SJSA1 (cell line): ENCODE measurements at places on chromosomes 7 and 10.

DNA sequence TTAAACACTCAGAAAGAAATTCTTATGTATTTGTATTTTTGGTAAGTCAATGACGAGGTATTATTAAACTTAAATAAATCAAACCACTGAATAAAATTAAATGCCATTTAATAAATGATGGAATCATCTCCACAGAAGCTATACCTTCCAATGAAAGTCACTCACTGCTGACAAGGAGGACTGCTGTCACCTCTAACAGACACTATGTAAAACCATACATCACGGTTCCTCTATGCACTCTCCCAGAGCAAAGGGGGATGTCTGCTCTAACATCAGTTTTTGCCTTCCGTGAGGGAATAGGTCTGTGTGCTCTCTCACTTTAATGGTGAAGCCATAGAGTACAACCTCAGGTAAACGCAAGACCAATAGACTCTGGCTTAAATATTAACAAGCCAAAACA, 99.7 kb upstream of the DDC start:
- no peak for DNase-seq

DNA sequence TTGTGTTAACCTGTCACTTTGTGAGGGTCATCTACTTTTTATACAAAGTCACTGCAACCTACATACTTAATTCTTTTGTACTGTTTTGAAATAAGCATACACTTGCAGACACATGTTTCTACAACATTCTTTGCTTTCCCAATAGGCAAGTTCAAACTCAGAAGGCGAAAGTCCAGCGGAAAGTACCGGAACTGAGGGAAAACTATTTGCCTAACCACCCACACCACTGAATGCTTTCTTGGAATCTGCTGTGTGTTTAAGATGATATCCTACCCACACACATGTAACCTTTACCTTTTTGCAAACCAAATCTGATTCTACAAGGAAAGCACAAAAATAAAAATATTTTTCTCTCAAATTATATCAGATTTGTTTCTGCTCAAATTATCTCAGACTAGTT, 139.4 kb upstream of the AGR3 start:
- DNase-seq: no peak

DNA sequence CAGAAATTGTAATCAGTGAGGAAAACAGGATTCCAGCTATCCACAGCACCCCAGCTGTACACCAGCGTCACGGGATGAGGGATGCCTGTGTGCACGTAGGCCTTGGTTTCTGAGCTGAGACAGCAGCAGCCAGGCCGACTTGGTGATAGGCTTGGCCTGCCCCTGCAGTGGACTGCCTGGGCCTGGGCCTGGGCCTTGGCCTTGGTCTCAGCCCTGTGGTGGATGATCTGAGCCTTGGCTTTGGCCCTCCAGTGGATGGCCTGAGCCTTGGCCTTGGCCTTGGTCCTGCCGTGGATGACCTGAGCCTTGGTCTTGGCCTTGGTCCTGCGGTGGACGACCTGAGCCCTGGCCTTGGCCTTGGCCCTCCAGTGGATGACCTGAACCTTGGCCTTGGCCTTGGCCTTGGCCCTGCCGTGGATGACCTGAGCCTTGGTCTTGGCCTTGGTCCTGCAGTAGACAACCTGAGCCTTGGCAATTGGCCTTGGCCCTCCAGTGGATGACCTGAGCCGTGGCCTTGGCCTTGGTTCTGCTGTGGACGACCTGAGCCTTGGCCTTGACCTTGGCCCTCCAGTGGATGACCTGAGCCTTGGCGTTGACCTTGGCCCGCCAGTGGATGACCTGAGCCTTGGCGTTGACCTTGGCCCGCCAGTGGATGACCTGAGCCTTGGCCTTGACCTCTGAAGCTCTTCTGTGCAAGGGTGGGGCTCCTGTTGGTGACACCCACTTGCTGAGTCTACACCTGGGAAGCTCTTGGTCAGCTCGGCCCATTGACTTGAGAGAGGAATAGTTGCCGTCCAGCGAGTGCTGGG, 93.8 kb downstream of the CUX1 start:
- no peak for DNase-seq

DNA sequence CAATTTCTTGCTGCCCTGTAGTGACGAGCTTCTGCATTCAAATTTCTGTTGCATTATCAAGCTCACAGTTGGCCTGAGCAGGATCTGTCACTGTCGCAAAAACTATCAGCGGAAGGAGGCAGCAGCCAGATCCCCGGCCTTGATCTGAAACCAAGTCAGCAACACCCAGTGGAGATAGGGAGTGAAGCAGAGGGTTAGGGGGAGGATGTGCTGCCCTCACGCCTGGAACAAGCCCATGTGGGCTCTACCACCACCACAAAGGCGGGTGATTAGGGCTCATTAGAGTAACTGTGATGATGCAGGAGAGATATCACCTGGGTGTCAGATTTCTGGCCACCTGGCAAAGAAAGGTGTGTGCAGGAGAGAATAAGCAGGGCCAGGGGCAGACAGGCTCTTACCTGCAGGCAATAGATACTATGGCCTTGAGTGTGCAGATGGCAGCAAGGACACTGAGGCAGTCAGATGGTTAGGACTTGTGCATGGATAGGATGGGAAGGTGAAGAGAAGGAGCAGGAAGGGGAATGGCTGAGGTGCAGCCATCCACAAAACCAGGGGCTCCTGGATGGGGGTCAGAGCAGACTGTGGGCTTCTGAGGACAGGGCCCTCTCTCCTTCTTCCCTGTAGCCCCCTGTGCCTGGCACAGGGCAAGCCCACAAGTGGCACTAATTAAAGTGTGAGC, 417.3 kb downstream of the RPS24 start:
- DNase-seq: no peak

DNA sequence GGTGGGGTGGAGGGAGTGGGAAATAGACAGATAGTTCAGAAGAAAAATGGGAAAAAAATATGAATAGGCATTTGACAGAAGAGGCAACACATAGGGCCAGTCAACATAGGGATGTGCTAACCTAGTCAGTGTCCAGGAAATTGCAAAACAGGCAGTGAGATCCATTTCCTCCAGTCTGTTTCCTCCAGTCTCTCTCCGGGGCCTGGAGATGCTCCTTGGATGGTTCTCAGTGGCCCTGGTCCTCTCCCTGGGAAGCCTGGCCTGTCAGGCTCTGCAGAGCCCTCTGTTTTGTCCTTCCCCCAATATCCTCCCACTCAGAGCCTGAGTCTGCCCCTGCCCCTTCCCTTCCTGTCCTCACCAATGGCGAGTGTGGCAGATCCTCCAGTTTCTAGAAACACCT, 52.6 kb downstream of the SYPL1 start:
- no peak for DNase-seq

GRCh38 chr7:141884539-141885225, 31.5 kb upstream of the OR9A4 start:
- no peak for DNase-seq

GRCh38 chr10:22366771-22367170, 21.5 kb downstream of the SPAG6 start:
- DNase-seq: no peak

GRCh38 chr10:61272781-61273180, 180.4 kb downstream of the TMEM26 start:
- DNase-seq: no peak

DNA sequence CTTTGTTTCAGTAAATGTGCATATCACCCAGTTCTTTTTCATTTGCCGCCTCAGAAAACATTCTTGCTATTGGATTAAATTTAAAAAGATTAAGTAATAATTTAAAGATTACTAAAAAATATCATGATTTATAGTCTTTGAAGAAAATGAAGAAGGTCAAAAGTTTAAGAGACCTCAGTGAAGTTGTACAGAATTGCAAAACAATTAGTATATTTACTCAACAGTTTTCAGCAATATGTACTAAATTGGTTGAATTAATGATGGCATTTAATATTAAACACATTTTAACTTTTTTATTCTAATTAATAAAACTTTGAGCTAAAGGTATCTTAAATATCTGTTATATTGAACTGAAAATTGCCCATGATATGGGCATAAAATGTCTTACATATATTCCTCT, 49.9 kb upstream of the KLF6 start:
- no peak for DNase-seq

DNA sequence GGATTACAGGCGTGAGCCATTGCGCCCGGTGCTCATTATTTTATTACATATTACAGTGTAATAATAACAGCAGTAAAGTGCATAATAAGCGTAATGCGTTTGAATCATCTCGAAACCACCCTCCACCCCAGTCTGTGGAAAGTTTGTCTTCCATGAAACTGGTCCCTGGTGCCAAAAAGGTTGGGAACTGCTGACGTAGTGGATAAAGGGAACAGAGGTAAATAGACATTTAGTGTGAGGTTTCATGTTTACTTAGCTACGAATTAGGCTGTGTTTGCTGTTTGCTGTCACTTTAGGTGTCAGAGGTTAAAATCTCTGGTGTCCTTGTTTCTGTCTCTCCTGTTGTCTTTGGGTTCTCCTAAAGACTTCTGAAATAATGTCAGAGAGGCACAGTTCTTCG, 60.3 kb upstream of the SLC39A12 start:
- no peak for DNase-seq

- DNase-seq: no peak
Observed at GRCh38 chr7:45601816-45602540, 27.8 kb downstream of the ADCY1 start.

GRCh38 chr7:84161398-84161797, 33.2 kb downstream of the SEMA3A start:
- no peak for DNase-seq

DNA sequence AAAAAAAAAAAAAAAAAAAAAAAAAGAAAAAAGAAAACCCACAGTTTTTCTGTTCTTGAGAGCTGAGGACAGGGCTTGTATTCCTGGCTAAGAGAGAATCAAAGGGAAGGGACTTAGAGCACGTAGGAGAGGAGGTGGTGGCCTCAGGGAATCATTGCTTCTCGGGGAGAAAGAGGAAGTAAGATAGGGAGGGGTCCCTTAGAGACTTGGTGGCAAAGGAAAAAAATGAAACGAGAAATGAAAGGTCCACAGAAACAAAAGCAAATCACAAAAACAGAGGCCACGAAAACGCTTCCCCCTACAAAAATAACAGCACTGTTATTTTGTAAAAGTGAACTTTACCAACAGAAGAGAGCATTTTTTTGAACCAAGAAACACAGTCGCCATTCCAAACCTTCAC, 323.1 kb upstream of the GALNT17 start:
- no peak for DNase-seq

- DNase-seq: no peak
Observed at GRCh38 chr10:67785098-67785497, 52.9 kb downstream of the DNAJC12 start.

DNA sequence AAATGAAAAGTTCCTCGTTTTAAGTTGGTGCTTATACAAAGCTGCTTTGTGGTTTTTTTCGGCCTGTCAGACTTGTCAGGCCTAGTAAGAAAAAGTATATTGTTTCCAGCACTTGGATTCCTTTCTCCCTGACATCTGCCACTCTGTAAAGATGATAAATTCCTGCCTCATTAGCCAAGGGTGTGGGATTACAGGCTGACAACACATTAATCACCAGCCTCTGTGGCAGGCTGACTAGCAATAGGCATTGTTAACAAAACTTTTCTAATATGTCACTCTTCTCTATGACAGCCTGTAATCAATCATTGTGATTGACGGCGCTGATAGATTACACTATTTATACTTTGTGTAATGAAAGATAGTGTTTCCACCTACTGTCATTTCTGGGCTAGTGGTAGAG, 682.5 kb downstream of the LRMDA start:
- DNase-seq: no peak

DNA sequence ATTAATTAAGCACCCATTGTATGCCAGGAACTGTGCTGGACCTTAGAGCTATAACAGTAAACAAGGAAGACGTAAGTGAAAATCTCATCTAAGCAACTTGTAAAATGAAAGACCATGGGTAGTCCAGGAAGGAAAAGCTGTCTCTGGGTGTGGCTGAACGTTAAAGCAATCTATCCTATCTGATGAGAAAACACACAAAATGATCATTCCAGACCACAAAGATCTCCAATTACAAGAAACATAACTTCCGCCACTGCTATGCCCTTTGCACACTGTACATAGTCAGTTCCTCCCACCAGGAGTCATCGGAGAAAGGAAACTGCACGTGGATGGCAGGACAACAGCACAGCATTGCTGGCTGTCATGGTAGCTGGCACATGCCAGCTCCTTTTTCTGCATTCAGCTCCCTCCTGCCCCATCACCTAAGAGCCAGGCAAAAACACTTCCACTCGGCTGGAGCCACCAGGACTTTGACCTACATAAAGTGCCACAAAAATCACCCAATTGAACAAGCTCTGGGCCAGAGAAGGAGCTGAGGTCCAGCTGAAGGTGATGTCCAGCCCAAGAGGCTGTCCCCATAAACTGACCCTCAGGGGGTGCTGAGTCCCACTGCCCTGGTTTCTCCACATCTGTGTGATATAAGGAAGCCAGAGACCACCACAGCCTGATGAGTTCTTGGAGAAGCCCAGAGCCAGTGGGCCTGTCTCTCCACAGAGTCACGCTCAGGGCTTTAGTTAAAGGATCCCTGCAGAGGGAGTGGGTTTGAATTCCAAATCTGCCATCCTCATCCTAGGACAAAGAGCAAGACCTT, 56.4 kb downstream of the STEAP1B start:
- DNase-seq: no peak

DNA sequence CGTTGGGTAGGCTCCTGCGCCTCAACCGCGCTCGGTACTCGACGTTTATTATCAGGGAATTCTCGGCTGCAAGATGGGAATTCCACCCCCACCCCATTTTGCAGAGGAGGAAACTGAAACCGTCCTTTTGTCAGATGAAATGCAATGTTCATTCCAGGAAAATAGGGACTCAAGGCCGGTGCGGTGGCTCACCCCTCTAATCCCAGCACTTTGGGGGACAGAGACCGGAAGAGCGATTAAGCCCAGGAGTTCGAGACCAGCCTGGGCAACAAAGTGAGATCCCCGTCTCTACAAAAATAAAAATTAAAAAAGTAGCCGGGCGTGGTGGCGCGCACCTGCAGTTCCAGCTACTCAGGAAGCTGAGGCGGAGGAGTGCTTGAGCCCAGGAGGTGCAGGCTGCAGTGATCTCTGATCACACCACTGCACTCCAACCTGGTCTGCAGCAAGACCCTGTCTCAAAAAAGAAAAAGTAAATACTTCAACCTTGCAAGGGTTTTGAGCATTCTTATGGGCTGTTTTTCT, 720 bp upstream of the RFC2 start:
- DNase-seq: no peak

DNA sequence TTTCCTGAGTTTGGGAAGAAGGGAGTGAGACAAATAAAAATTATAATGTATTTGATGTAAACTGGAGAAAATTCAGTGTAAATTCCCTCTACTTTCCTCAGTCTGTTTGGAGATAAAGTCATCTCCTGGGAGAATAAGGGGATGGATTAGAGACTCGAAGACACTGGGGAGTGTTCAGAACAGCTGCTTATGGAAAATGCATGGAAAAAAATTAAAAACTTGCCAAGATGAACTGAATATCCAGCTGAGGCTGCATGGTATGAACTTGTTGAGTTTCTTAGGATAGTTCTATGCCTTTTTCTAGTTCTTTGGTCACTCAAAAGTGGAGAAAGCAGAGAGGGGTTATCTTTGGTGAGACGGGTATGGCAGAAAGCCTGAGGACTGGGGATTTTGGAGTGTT, 210.5 kb downstream of the BICC1 start:
- DNase-seq: no peak

- DNase-seq: no peak
Observed at GRCh38 chr7:75599244-75599781, 107.2 kb downstream of the SPDYE5 start.
